ENCODE measurements at places on chromosomes 5 and 9.

GRCh38 chr9:96720435-96720834 is 57.5 kb downstream of the ZNF510 start:
- no peak for DNase-seq

DNA sequence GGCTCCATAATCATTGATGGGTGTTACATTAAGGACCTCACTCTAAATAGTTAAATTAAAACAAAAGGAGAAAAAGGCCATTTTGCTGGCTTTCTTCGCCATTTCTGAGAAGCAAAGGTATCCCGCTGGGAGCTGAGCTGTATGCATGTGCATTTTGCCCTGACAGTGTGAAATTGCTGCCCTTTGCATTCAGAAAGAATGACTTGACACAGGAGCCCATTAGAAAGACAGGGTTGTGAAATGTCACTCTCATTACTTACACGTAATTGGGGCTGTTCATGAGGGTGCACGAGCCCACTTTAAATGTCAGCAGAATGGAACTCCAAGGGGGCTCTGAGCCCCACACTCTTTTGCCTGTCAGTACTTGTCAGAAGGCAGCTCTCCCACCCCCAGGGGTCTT is 85.0 kb downstream of the SEMA4D start:
- DNase-seq = no peak

DNA sequence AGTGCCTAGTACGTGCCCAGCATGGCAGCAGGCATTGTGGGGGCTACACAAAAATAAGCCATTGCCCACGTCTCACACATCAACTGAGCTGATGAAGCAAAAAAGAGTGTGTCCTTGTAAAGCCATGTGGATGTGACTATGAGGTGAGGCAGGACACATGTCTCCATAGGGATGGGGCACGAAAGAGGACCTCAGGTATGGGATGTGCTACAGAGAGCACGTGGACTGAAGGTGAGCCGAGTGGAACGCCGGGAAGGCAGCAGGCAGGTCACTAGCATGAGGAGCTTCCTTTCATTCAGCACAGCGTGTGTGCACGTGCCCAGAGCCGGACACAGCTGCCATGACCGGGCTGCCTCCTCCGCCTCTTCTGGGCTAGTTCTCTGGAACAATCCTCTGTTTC is 429.8 kb downstream of the SPOCK1 start:
- no peak for DNase-seq

- DNase-seq = no peak
Observed at GRCh38 chr9:21811914-21812313, 9.5 kb downstream of the MTAP start.

- DNase-seq = no peak
Observed at GRCh38 chr5:145761254-145761653, 73.9 kb downstream of the PRELID2 start.

DNA sequence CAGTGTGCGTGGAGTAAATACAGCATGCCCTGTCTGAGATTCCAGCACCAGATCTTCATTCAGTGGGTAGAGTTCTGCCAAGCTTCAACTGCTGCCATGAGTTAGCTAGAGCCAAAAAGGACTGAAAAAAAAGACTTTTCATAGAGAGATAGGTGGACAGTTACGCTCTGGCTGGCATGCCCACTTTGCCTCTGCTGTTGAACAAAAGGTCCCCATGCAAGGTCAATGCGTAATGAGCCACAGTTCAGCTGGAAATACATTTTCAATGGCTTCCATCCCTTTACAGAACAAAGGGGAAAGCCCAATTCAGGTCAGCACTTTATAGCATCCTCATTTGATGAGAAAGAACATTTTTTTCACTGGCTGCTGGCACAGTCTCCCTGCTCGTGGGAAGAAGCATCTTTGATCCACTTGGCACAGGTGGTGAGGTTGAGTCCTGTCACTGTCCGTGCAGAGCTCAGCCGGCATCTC is 86.9 kb upstream of the ERCC6L2 start:
- DNase-seq = no peak

DNA sequence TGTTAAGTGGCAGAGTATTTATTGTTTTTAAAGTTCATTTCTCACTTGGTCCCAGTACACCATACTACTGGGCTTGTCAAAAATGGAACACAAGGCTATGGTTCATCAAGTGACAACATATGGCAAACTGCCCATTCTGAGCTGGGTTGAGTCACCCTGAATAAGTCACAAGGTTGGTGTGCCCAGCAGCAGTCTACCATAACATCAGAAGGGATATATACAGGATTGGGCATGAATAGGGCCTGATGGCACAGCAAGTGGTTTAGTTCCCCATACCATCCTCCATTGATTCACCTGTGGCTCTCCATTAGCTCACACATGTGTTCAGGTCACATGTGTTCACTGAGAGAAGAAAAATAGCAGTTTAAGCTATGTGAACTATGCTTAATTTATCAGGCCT is 249.8 kb upstream of the PRDM9 start:
- no peak for DNase-seq

- DNase-seq = no peak
Observed at GRCh38 chr9:16579872-16580432, 290.5 kb downstream of the BNC2 start.

GRCh38 chr5:163135849-163136248 is 301.5 kb upstream of the CCNG1 start:
- DNase-seq = no peak

- no peak for DNase-seq
Observed at GRCh38 chr5:169272111-169272510, 28.8 kb downstream of the SLIT3 start.

DNA sequence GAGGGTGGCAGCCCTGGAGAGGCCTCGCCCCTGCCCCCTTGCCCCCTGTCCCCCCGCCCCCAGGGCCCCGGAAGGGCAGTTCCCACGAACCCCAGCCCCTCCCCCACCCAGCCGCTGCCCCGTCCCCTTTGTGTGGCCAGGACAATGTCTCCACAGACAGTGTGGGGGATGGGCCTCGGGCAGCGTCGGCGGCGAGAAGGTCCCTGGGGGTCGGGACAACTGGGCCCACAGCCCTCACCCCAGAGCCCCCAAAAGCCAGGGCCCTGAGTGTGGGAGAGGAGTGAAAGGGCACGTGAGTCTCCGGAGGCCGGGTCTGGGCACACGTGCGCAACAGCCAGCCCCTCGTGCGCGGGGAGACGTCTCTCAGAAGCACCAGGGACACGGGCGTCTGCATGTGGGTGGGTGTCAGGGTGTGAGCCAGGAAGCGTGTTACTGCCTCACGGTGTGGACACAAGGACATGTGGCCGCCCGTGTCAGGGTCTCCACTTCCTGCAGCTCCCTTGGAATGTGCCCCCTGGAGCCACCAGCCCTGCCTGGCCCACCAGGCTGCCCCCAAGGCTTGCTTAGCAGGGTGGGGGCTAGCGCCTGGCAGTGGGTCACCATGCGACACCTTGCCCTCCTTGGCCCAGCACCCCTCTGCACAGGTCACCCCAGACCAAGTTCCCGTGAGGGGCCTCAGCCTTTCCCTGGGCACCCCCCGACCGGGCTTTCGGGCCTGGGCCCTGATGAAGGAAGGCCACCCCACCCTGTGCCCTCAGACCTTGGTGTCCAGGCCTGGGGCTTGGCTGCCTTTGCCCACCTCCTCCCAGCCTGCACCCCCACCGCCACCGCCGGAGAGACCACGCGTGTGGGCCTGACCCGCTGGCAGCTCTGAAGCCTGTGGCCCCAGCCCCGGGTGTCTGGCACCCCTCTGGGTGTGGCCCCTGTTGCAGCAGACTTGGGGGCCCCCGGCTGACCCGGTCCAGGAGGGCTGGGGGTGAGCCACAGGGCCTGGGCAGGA is 12.8 kb upstream of the NRARP start:
- no peak for DNase-seq

- DNase-seq = no peak
Observed at GRCh38 chr5:91049800-91050199, 333.3 kb downstream of the ARRDC3 start.

- no peak for DNase-seq
Observed at GRCh38 chr9:70959366-70959765, 162.1 kb downstream of the TRPM3 start.
